ENCODE measurements at places on chromosomes 6 and 20. TPM values are rescaled to one million over a fixed set of nuclear protein-coding genes. Genes with fewer than 3 reads are reported as not detected.

The LY6G6C gene
- not detected for total RNA-seq

The PNPLA1 gene
- total RNA-seq = 0.25 TPM

The KLHDC3 gene
- 38.6 TPM for total RNA-seq

The VTA1 gene
- 20.1 TPM for total RNA-seq

The HLA-F gene
- total RNA-seq = 1,143 TPM

The ELOVL2 gene
- not detected for total RNA-seq

The CDSN gene
- not detected for total RNA-seq

The UTRN gene
- total RNA-seq = 297 TPM

The SNAP91 gene
- total RNA-seq = not detected

The BTNL2 gene
- not detected for total RNA-seq

The FAM110A gene
- total RNA-seq = 27.5 TPM

The NMBR gene
- not detected for total RNA-seq

The SMLR1 gene
- total RNA-seq = not detected

The BHLHE23 gene
- not detected for total RNA-seq

The COL11A2 gene
- 0.89 TPM for total RNA-seq

The FAM209B gene
- 1.3 TPM for total RNA-seq

The HEY2 gene
- total RNA-seq = not detected

The PHACTR3 gene
- total RNA-seq = not detected

The SLC17A1 gene
- total RNA-seq = not detected

The SLC22A3 gene
- total RNA-seq = 0.67 TPM

The CRYBG1 gene
- 83.8 TPM for total RNA-seq

The MTCH1 gene
- total RNA-seq = 220 TPM

The TNF gene
- total RNA-seq = 21.8 TPM
